ENCODE measurements at places on chromosomes 16 and 17.

- DNase-seq: no peak
Observed at GRCh38 chr17:69709441-69709840, 294.9 kb downstream of the MAP2K6 start.

DNA sequence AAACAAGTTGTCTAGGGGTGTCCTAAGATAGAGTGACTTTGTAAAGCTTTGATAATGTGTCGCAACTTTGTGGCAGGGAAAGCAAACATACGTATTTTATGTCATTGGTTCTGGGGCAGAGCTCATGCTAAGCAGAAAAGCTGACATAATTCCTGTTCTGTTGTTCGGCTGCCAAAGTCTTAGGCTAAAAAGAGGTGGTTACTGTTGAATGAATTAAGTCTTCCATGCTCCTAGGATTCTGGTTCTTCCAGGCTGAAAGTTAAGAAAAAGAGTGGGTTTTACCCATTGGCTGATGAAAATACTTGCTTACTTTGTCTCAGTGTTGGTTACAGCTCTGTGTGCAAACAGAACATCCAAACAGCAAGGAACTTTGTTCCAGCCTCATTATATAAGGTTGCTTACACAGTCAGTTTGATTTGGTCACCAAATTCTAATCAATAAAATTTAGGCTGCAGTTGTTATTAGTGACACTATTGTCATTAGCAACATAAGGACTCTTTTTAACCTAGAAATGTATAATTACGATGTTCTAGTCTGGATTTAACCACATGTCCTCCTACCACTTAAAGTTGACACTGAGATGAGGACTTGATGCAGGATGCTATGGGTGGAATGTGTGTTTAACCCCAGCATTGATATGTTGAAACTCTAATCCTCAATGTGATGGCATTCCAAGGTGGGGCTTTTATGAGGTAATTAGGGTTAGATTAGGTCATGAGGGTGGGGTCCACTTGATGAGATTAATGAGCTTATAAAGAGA, 114.0 kb upstream of the GOT2 start:
- no peak for DNase-seq

DNA sequence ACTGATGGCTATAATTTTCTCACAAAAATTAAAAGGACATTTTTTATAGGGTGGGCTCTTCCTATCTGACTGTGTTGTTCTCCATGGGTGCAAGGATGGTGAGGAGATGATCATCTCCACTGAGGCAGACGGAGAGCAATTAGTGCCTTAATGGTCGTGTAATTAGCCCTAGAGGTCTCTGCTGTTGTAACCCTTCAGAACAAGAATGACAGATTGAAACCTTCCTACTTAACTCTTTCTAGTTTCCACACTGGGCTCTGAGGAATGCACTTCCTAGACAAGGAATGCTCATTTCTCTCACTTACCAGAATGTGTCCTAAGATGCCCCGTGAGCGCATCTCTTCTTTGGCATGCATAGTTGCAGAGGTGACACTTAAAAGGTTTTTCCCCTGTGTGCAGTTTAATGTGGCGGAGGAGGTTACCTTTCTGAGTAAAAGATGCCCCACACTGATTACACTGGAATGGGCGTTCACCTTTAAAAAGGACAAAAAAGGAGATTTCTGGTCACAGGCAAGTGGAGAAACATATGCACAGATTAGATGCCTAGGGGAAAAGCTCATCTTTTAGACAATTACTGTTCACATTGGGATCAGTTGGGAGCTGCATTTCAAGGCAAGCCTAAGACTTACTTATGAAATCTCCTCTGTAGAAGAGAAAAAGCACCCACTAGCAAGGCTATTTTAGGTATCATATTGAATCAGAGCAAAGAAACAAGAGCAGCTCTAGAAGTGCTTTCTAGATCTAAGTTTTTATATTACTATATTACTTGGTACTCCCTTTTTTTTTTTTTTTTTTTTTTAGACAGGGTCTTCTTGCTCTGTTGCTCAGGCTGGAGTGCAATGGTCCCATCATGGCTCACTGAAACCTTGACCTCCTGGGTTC, 53.6 kb downstream of the GRB7 start:
- DNase-seq: no peak

DNA sequence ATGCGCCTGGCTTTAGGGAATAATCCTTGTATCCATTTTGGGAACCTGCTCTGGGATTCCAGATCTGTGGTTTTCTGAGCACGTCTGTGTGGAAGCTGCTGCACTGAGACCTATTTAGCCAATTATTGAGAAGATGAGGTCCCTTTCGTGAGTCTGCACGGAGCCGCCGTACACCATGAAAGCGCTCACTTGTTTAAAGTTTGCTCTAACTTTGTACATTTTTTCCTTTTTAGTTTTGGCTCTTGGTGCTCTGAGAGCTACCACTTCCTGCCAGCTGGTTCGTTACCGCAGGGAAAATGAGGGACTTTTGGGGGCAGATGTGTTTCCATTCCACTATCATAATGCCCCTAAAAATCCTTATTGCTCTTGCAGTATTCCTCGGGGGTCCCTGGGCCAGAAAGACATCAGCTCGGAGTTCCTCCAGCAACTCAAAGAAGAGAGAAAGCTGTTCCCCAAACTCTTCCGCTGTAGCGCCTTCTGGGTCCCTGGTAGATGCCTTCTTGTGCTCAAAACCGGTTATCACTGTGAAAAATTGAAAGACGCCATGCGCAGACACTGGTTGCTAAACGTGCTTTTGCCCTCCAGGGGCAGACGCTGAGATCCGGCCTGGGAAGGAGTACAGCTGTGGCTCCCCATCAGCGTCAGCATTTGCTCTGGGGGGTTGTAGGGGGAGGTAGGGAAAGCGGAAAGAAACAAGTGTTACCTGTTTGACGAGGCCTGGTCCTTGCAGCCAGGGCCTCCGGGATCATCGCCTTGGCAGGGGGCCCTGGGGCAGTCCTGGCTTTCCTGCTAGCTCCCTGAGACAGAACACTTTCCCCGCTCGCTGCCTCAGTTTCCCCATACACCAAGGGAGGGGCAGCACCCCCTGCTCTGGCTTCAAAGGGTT, 238.1 kb downstream of the MRTFB start:
- DNase-seq: peak; percentile 59

- DNase-seq: no peak
Observed at GRCh38 chr17:8462564-8462963, 26.9 kb downstream of the NDEL1 start.

GRCh38 chr16:47565454-47565853, 104.3 kb downstream of the PHKB start:
- no peak for DNase-seq

- no peak for DNase-seq
Observed at GRCh38 chr16:88548131-88548874, 21.9 kb upstream of the ZC3H18 start.

Data from LNCaP clone FGC (cell line).